T-helper 2 cell treated with Interferon-gamma antibody and Interleukin-4, amounts not matched to agents 5 μg/mL and 100 μg/mL, for 36 hours (primary cell): ENCODE measurements at places on chromosomes 11 and 22.

- no peak for DNase-seq
Observed at GRCh38 chr22:48053973-48054372, 1291.5 kb downstream of the TBC1D22A start.

GRCh38 chr22:37526376-37526775 lies 7.2 kb upstream of the CARD10 start:
- no peak for DNase-seq

DNA sequence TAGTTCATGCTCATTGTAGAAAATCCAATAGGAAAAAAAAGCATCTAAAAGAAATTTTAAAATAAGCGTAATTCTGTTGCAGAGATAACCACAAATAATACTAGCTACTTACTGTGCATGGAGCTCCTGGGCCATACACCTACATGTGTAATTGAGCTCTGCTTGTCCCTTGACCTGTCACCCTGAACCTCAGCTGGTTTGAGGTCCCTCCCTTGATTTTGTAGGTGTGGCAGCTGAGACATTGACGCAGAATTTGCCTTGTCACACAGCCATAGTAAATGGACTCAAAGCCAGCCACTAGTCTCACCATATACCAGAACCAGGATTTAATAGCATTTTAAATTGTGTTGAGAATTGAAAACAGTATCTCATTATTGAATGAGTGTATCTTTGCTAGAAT lies 135.3 kb downstream of the MORC2 start:
- DNase-seq: no peak

DNA sequence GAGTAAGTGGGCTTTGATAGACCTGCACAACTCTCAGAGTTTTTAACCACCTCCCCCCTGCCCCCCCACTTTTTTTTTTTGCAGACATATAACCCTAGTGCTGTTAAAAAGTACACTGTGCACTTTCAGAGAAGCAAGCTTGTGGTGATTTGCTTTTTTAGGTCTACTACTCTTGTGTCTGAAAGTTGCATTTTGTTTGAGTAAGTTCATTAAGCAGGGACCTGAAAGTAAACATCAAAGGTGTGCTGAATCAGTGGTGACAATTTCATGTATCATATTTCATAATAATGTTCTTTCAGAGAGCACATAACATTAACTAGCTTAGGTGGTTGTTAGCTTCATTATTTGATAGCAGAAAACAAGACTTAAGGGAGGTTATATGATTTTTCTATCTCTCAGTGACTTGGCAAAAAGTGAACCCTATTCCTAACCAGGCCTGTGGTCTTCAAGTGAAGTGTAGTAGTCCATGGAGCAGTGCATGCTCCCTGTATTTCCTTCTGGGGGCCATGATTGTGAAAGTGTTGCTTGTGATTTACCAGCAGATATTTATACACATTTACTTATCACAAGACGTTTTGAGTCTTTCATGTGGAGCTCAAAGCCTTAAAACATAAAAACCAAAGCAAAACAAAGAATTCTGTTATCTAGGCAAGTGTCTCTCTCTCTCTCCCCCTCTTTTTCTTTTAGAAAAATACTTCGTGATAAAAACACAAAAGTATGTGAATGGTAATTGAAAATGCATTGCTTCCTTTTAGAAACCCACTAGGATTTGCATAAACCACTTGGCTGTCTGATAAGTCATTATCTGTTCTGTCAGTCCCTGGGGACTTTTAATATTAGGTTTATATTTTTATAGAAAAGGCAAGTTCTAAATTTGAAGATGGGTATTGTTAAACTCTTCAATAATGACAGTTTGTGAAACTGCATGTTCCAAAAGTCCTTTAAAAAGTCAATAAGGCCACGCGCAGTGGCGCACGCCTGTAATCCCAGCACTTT lies 7.5 kb upstream of the RAG2 start:
- no peak for DNase-seq

- DNase-seq: no peak
Observed at GRCh38 chr11:31809857-31810778, 1.0 kb downstream of the PAX6 start.

GRCh38 chr11:79374727-79375126 lies 66.1 kb downstream of the TENM4 start:
- DNase-seq: no peak

DNA sequence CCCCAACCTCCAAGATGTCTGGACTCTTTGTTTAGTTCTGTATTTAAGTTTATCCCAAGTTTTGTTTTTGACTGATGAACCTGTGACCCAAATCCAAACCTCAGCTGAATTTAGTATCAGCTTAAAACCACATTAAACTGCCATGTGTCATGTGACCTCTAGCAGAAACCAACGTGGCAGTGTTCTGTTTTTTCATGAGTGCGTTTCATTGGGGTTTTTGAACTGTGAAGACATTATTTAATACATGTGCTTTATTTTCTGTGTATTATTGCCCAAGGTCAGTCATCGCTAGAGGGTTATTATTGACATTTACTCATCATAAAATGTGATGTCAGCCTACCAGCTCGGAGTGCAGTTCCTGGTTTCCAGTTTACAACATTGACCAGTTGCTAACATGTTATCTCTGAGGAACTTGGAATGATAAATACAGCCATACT lies 1.8 kb downstream of the TLCD5 start:
- DNase-seq: no peak

DNA sequence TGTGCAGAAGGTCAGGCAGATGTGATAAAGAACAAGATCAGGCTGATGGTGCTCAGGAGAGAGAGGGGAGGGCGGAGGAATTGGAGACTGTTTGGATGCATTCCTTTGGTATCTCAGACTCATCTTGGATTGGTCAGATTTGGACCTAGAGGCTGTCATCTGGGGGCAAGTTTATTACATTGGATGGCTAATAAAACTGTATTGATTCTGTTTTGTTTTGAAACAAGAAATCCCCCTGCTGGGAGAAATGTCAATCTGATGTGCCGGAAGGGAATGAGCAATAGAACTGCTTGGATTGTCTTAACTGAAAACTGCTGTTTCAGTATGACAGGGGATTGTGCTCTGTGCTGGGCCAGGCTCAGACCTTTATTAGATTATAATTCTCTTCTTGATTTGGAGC lies 25.5 kb upstream of the CCDC90B start:
- no peak for DNase-seq

- no peak for DNase-seq
Observed at GRCh38 chr11:75461151-75461550, 28.1 kb upstream of the KLHL35 start.

DNA sequence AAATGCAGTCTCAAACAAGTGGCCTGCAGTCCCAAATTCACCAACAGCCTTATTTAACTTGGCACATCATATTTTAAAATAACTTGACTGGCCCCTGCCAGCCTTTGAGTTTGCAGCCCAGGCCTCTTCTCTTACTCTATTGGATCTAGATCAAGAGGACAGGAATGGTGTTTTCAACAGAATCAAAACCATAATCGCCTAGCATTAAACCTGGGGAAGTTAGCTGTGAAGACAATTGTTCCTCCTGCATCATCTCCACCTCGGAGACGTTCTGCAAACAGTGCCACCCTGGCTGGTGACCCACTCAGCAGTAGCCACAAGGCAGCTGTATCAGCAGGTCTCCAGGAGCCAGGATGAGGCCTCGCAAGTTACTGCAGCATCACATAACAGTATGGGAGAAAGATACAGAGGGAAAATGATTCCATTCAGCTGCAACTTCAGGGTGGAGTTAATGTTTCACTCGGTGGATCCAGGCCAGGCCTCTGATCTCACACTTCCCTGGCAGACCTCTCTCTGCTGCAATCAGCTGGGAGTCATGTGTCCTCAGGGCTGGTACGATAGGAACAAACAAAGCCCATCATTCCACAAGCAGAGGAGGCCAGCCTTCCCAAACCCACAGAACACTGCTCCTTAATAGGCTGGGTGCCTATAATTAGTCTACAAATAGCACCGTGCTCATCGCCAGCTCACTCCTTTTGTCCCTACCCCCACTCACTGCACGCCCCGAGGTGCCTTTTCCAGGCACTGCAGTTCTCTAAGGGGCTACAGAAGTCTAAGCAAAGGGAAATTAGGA lies 18.6 kb upstream of the SCN2B start:
- DNase-seq: no peak
